Mucosa of descending colon (tissue), 3 donors: ENCODE measurements at places on chromosomes 13 and 19.

- no peak for DNase-seq
These were observed 358.1 kb downstream of the OXGR1 start for GRCh38 chr13:96636001-96636709.

DNA sequence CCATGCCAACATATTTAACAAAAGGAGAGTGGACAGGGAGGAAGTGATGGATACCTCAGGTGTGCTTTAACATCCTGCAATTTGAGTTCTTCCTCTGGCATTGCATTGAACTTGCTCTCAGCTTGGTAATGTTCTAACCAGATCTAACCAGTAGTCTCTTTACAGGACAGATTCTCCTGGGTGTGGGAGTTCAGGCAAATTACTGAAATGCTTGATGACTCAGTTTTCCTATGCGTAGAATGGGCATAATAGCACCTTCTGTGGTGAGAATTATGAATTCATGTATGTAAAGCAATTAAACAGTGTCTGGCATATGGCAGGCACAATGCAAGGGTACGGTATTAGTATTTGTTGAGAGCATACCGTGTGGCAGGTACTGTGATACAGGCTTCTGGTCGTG lies 3.6 kb downstream of the AKAP11 start:
- no peak for DNase-seq

DNA sequence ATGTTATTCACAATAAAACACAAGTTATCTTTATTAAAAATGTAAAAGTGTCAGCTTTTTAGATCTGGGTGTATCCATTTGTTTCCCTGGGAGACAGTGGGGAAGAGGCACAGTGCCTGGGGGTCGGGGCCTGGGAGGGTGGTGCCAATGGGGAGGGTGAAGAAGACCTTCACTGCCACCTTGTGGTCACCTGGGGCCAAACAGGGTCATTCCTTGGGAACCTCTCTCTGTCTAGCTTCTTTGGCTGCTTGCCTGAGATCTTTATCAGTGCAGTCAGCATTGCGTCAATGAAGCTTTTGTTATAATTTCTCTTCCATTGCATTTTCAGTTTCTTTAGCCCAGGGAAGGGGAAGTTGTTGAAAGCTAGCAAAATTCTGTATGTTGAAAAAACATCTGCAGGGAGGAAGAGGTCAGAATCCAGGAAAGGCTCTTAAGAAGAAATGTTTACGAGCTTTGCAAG lies 39.1 kb downstream of the PCDH8 start:
- DNase-seq: peak; percentile 58

DNA sequence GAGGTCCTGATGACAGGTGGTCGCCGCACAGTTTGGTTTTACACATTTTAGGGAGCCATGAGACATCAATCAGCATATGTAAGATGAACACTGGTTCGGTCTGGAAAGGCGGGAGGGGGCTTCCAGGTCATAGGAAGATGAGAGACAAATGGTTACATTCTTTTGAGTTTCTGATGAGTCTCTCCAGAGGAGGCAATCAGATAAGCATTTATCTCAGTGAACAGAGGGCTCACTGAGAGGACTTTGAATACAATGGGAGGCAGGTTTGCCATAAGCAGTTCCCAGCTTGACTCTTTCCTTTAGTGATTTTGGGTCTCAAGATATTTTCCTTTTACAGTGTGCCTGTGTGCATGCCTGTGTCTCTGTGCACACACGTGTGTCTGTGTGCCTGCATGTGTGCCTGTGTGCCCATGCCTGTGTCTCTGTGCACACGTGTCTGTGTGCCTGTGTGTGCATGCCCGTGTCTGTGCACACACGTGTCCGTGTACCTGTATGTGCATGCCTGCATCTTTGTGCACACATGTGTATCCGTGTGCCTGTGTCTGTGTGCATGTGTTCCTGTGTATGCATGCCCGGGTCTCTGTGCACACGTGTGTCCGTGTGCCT lies 35.5 kb upstream of the TMEM255B start:
- no peak for DNase-seq

DNA sequence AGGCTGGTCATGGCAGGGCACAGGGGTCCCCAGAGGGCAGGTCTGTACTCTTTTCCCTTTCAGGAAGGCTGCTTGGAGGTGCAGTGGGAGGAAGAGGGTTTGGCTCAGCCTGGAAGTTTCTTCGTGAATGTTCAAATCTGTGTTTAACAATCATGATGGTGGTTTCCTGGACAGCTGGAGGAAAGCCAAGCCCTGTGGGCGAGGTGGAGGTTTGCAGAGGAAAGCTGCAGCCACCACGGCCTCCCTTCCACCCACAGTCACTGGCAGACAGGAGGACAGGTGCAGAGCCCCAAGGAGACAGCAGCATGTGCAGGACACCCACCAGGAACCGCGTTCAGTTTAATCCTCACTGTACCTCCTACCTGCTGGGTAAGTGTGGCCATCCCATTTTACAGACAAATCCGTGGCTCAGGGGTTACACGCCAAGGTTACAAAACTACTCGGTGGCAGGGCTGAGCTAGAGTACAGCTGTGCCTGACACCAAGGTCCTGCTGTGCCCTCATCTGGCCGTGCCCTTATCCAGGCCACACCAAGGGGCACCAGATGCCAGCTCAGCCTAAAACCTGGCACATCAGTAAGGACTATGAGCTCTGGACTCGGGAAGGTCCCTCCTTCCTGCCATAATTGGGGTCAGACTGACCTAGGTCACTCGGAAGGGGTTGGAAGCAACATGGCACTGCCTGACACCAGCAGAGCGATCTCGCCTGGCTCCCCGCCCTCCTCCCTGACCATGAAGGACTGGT lies 34.1 kb downstream of the SUGP2 start:
- DNase-seq: no peak

- no peak for DNase-seq
These were observed 71.2 kb upstream of the GTF3A start for GRCh38 chr13:27353166-27353583.

DNA sequence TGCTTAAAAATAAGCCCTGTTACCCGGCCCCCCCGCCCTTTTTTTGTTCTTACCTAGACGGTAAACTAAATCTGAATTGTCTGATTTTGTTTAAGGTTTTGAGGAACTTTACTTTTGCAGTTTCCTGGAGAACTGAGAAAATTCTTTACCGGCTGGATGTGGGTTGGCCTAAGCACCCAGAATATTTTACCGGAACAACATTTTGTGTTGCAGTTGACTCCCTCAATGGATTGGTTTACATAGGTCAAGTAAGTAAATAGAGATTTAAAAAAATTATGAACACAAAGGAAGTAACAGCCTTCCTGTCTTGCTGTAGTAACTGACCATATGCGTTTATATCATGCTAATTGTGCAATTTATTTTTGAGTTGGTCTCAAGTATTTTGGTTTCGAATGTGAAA lies 785 bp downstream of the NHLRC3 start:
- no peak for DNase-seq

DNA sequence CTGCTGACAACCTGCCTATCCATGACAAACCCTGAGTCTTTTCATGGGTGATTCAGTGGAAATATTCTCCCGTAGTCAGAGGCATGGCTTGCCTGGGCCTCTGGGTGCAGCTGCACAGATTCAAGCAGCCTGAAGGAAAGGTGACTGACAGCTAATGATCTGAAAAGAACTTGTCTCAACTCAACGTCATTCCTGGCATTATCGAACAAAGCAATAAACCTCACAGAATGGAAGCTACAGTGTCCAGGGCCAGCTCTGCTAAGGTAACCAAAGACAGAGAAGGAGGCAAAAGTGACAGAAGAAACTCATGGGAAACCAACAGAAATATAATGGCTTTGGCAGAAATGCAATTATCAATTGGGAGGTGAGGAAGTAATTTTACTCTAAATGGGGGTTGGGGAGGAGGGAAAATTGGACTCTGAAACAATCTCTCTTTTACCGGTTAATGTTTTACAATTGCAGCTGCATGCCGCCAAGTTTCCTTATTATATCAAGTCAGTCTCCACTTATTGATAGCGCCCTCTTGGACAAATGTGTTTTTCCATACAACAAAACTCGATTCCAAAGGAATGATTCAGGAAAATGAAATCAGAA lies 12.9 kb downstream of the STARD13 start:
- DNase-seq: no peak

DNA sequence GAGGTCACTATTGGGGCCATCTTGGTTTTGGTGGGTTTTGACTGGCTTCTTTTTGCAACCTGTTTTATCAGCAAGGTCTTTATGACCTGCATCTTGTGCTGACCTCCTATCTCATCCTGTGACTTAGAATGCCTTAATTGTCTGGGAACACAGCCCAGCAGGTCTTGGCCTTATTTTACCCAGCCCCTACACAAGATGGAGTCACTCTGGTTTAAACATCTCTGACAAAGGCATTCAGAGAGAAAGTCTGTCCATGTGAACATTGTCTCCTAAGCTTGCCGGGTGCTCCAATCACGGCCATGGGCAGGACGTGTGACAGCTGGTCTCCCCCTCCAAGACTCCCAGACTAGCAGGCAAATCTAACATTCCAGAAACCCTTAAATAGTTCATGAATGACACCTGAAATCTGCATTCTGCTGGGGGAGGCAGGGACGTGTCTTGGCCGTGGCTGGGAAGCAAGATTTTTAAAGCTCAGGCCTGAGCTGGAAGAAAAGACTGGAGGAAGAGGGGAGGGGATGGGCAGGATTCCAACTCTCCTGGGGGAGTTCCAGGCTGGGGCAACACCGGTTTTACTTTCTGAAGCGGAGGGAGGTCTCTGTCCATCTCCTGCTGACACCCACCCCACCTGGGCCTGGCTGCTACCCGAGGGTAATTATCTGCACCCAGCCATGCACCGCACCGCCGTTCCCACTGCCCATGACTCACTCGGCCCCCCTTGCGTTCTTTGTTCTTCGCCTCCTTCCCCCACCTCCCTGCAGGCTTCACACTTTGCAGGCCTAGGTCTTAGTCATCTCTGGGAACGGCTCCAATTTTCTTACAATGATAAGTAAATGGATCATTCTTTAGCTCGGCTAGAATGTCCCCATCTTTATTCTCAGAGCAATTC lies 11.6 kb upstream of the OR1M1 start:
- peak; percentile 63 for DNase-seq

DNA sequence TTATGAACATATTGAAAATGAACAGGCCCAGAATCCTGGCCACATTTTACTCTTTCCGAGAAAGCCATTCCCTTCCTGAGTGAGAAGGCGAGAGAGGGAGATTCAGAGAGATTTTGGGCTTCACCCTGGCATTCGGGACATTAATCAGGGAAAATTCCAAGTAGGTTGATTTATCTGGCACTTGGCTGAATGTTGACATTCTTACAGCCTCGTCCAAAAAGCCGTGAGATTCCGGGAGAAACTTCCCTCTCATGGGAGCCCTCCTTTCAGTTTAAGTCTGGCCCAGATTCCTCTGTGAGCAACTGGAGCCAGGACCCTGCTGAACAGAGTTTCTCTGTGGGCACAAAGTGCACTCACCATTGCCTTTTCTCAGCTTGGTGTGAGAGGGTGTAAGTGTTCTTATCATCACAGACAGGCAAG lies 129.2 kb upstream of the PEG3 start:
- no peak for DNase-seq

GRCh38 chr13:106700007-106700406 lies 132.1 kb upstream of the ARGLU1 start:
- no peak for DNase-seq

DNA sequence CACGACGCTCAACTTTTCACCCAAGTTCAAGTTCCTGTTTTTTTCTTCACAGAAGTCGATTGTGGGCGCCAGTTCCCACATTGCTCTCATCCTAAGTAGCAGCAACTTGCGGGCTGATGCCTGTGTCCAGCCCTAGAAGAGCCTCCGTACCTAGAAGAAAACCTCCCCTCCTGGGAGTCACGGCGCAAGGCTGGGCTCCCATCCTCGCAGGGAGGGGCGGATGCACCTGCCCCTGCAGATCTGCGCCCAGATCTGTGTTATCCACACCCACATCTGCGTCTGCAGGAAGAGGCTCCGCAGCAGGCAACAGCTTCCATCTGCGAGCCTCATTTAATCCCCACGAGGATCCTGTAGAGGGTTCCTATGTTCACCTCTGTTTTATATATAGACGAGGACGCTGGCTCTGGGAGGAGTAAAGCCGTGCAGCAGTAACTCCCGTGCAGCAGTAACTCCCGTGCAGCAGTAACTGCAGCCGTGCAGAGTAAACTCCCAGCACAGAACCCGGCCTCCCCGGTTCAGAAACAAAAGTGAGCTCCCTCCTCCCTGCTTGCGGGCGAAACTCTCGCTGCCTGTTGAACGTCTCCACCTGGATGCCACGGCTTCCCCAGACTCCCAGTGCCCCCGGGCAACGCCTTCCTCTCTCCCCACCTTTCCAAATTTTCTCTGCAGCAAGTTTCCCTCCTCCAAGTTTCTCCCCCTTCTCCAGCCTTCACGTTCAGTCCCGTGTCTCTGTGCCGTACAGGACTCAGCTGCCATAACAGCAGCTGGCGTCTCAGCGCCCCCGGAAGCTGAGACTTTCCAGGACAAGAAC lies 23.5 kb upstream of the LAIR1 start:
- DNase-seq: peak; percentile 43

DNA sequence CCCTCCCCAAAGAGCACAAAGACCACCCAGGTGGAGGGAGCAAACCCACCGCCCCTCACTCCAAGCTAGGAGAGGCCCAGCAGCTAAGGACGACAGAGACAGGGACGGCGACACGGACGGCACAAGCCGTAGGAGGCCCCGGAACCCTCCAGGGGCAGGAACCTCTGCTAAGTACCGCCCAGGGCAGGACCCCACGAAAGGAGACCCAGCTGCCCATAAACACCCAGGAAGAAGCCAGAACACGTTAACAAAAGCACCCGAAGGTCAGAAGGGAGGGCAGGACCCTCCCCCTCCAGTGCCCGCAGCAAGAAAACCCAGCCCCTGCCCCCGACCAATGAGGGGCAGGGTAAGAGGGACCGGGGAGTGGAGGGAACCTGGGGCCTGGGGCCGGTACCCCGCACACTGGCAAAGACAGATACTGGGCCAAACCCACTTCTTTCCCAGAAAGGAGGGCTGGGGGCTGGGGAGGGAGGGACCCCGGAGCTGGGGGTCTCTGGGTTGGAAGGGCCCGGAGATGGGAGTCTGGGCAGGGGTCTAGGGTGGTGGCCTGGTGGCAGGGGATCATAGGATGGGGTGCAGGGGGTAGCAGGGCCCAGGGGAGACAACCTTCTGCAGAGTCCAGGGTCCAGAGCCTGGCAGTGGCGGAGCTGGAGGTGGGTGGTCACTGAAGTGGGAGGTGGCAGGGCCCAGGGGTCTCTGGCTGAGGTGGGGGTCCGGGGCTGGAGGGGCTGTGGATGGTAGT lies 2.4 kb downstream of the BTBD2 start:
- no peak for DNase-seq

- DNase-seq: no peak
These were observed 96.8 kb upstream of the WASF3 start for GRCh38 chr13:26460648-26461047.

GRCh38 chr19:15299568-15300409 lies 32.5 kb downstream of the BRD4 start:
- no peak for DNase-seq

GRCh38 chr19:708154-709143 lies at the start of gene PALM:
PALM (plus strand) TSS chr19:708935; CDS start chr19:709147, 212 bp downstream.
- DNase-seq: no peak

- DNase-seq: peak; percentile 3
These were observed 93.9 kb downstream of the LIG4 start for GRCh38 chr13:108121406-108121805.

- DNase-seq: peak; percentile 72
These were observed 4.5 kb downstream of the FGF9 start for GRCh38 chr13:21675095-21675991.

GRCh38 chr19:50358483-50359327 lies 6.7 kb downstream of the NAPSA start:
- DNase-seq: peak; percentile 80
